ENCODE measurements at places on chromosomes 11 and 22.

GRCh38 chr11:61685617-61685967 is 5.4 kb downstream of the DAGLA start:
- no peak for DNase-seq

GRCh38 chr11:117072517-117073461 is 25.4 kb downstream of the SIK3 start:
- DNase-seq, result no peak

DNA sequence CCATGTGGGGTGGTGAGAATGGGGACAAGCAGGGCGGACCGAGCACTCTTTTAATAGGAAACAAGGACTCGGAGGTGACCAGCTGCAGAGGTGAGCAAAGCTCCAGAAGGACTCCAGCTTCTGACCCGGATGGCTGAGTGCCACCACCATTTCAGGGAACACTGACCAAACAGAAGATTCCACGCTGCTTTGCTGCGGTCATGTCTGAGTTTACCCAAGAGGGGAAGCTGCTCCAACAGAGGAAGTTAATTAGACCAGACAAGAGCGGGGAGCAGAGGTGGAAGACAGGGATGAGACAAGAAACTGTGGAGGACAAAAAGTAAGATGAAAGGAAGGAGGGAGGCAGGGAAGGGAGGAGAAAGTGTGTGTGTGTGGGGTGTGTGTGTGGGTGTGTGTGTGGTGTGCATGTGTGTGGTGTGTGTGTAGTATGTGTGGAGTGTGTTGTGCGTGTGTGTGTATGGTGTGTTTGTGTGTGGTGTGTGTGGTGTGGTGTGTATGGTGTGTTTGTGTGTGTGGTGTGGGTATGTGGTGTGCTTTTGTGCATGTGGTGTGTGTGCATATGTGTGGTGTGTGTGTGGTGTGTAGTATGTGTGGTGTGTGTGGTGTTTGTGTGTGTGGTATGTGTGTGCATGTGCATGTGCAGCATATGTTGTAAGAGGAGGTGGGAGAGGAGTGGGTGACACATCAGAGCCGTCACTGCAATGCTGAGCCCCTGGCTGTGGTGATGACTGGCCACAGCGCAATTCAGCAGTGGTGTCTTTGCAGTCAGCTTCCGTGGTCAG is 82.2 kb upstream of the AKIP1 start:
- DNase-seq, result no peak

GRCh38 chr22:39688186-39688785 is 117.7 kb downstream of the CACNA1I start:
- no peak for DNase-seq

- peak; percentile 8 for DNase-seq
Observed at GRCh38 chr11:45233121-45233803, 52.9 kb downstream of the SYT13 start.

GRCh38 chr11:109946322-109946846 is 146.8 kb upstream of the ZC3H12C start:
- peak; percentile 56 for DNase-seq

DNA sequence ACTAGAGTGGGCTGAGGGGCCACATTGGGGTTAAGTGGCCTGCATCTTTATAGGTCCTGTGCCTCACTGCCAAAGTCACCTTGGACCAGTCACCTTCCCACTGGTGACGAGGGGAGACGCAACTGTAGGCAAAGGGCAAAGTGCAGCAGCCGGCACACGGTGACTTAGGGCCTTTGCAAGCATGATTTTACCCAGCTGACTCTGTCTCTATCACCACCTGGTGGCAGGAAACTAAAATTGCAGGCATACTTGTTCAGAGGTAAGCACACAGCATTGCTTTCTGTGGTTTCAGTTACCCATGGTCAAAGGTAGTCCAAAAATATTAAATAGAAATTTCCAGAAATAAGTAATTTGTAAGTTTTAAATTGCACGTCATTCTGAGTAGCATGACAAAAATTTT is 1164.4 kb downstream of the BRD1 start:
- no peak for DNase-seq

- DNase-seq, result no peak
Observed at GRCh38 chr11:36155770-36156160, 133.5 kb downstream of the COMMD9 start.

GRCh38 chr22:18996376-18996900 is 60.3 kb upstream of the PRODH start:
- DNase-seq, result no peak

- DNase-seq, result no peak
Observed at GRCh38 chr11:128900468-128900867, 9.3 kb downstream of the KCNJ5 start.

DNA sequence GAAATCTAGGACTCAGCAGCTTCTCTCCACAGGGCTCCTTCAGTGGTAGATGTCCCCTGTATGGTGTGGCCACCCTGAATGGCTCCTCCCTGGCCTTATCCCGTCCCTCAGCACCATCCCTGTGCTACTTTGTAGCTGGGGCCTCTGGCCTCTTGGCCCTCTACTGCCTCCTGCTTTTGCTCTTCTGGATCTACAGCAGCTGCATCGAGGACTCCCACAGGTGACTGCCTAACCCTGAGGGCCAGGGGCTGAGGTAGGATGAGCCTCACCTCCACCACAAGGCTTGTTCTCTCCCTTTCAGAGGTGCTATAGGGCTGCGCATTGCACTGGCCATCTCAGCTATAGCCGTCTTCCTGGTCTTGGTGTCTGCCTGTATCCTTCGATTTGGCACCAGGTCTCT is 1.8 kb downstream of the TMEM179B start:
- DNase-seq, result no peak

DNA sequence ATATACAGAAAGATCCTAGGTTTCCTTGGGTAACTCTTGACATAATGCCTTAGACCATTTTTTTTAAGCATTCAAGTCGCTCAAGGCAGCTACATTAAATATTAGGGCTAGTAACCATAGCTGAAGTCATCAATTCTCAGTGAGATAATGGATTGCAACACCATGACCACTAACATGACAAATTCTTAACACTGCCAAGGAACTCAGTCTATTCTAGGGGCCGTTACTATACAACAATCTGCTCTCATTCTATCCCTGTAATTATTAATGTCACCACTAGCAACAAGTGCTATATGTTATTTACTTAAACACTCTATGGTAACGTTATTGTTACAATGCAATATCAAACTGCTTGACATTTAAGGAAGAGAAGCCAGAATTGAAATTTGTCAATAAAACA is 3.2 kb upstream of the STK33 start:
- no peak for DNase-seq

Data from T-cell (primary cell).